ENCODE measurements at places on chromosomes 11 and 22.

GRCh38 chr11:270451-271318, 7.5 kb upstream of the NLRP6 start:
- DNase-seq: no peak

DNA sequence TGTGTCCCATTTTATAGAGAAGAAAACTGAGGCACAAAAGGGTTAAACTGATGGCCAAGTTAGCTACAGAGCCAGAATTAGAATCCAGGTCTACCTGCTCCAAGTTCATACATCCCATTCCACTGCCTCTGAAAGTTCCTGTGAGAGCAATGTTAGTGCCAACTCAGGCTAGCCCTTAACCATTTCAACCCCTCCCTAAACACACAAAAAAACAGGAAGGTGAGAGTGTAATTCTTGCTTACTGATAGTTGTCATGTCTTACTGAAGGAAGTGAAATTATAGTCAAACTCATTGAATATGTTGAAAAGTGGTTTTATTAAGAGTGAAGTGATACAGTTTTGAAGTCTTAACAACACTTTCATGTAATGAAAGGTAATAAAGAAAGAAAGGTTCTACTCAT, 2.9 kb upstream of the E2F8 start:
- DNase-seq: no peak

- DNase-seq: no peak
Measured at GRCh38 chr11:62677156-62677555, 1.7 kb downstream of the UBXN1 start.

GRCh38 chr11:72939031-72939430, 124.8 kb downstream of the ATG16L2 start:
- DNase-seq: no peak

GRCh38 chr11:122172352-122173073, 56.5 kb upstream of the BLID start:
- no peak for DNase-seq

DNA sequence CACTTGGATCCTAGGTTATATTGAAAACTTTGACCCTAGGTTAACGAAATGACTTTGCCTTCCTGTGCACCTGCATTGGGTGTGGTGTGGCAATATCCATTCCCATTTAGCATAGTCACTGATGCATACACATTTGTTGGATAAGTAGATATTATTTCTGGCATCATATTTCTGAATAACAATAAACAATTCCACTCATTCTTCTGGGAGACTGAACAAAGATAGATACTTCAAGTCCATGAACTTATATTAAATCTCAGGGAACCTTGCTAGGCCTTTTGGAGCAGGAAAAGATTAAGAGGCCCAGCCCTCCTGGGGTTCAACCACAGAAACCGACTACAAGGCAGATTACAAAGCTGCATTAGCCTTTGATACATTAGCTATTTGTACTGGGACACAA, 118.9 kb downstream of the MSANTD4 start:
- DNase-seq: peak; percentile 28

- no peak for DNase-seq
Measured at GRCh38 chr11:1411301-1411700, 21.6 kb downstream of the BRSK2 start.

- DNase-seq: no peak
Measured at GRCh38 chr22:39239561-39240423, 5.0 kb downstream of the PDGFB start.

- DNase-seq: no peak
Measured at GRCh38 chr22:38713921-38714320, 8.2 kb downstream of the GTPBP1 start.

GRCh38 chr11:14858404-14858803, 33.6 kb downstream of the CYP2R1 start:
- DNase-seq: no peak

GRCh38 chr11:96103102-96103501, 179.2 kb upstream of the MTMR2 start:
- no peak for DNase-seq

DNA sequence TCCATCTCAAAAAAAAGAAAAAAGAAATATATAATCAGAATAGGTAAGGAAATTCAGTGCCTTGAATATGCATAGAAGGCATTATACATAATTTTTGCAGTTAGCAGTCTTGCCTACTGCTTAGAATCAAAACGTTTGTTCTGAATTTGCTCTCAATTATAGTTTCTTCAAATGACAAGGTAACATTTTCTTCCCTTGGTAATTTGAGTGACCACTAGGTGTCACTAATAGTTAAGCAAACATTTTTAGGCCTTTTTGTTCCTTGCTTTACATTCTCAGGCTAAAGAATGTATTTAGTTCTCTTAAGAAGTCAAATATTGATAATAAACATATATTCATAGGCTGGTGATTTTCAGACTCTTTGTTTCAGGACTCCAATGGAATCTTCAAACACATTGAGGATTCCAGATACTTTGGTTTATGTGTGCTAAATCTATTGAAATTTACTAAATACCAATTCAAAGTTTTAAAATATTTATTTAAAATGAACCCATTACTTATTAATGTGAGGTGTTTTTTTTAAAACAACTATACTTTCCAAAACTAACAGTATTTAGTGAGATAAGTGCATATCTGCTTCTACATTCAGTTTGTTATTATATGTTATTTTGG, 55.0 kb upstream of the DEPDC7 start:
- DNase-seq: peak; percentile 19

- DNase-seq: no peak
Measured at GRCh38 chr22:49754696-49755630, 72.7 kb downstream of the BRD1 start.

DNA sequence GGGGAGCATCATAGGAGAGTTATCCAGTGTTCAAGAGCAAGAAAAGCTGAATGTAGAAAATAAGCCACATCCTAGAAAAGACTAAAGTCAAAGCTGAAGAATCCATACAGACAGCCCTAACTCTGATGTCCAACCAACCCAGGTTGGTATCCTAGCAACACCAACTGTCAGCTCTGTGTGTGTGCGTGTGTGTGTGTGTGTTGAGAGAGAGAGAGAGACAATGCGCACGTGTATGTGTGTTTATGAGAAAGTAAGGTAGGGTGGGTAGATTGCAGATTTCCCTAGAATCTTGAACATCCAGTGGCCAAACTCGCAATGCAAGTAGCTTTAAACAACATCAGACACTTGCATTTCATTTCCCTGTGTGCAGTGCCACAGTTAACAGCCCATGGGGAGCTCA, 274.9 kb downstream of the FAM181B start:
- no peak for DNase-seq

DNA sequence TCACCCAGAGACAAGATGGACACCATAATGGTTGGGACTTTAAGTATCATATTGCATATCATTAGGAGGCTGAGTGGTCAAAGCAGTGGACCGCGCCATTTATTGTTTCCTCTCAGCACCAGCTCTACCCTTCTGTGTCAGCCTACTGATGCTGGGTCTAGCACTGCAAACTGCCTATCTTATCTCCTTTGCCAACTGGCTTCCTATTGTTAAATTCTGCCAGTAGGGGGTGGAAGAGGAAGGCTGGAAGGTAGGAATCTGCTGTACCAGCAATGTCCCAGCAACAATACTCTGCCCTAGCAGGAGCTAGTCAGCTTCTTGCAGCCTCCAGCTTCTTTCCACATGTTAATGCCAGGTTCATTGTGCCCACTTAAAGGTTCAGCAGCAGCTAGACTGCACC, 367.1 kb upstream of the PDGFD start:
- no peak for DNase-seq

GRCh38 chr11:23684701-23685100, 812.2 kb upstream of the LUZP2 start:
- no peak for DNase-seq

- DNase-seq: no peak
Measured at GRCh38 chr11:11968511-11969280, 39.7 kb downstream of the DKK3 start.

GRCh38 chr11:83249972-83250593, 36.1 kb downstream of the CCDC90B start:
- DNase-seq: no peak

GRCh38 chr11:41533761-41534160, 74.3 kb upstream of the LRRC4C start:
- DNase-seq: no peak

Data from non-pigmented ciliary epithelial cell (primary cell).